ENCODE measurements at places on chromosomes 13 and 19. TPM values are rescaled to one million over a fixed set of nuclear protein-coding genes. Genes with fewer than 3 reads are reported as not detected.

Gene MEIS3
- 24.3 TPM for total RNA-seq

Gene KCNK6
- total RNA-seq, result 11.3 TPM

Gene FBXL12
- total RNA-seq, result 21.7 TPM

Gene PTPRS
- total RNA-seq, result 61.7 TPM

Gene CLEC17A
- under 0.01 TPM for total RNA-seq

Gene RASAL3
- total RNA-seq, result under 0.01 TPM

Gene TBC1D17
- 7.9 TPM for total RNA-seq

Gene LHFPL6
- total RNA-seq, result 159 TPM

Gene CCDC194
- total RNA-seq, result not detected

Gene FAM174C
- total RNA-seq, result 22.8 TPM

Gene SYT5
- total RNA-seq, result 0.96 TPM

Gene CEACAM7
- total RNA-seq, result not detected

Gene SIGLEC6
- not detected for total RNA-seq

Gene FXYD5
- 11.8 TPM for total RNA-seq

Gene NLRP11
- under 0.01 TPM for total RNA-seq

Gene ANGPTL8
- not detected for total RNA-seq

Gene SIGLECL1
- not detected for total RNA-seq

Gene POSTN
- 1,285 TPM for total RNA-seq

Gene WASF3
- 20.0 TPM for total RNA-seq

Gene GSX1
- not detected for total RNA-seq

Gene MIDN
- total RNA-seq, result 22.4 TPM

Gene NRTN
- not detected for total RNA-seq

Gene KLK14
- total RNA-seq, result not detected

Gene CTXN1
- 1.4 TPM for total RNA-seq

Gene THSD8
- not detected for total RNA-seq

Gene NDUFA7
- total RNA-seq, result 14.7 TPM

Gene HS6ST3
- total RNA-seq, result 0.28 TPM

Gene PKN1
- total RNA-seq, result 106 TPM

Gene GPR12
- not detected for total RNA-seq

Gene IGSF23
- total RNA-seq, result 0.19 TPM

Gene USHBP1
- under 0.01 TPM for total RNA-seq

Gene C1QTNF9B
- total RNA-seq, result not detected

Gene CEACAM6
- not detected for total RNA-seq

Gene MYO1F
- total RNA-seq, result 0.19 TPM

Gene LGALS4
- not detected for total RNA-seq

Gene MEDAG
- 95.8 TPM for total RNA-seq

Measured in regular cardiac myocyte (primary cell).